ENCODE measurements at places on chromosomes 3 and 15.

GRCh38 chr3:17553080-17553479, 189.4 kb downstream of the TBC1D5 start:
- no peak for DNase-seq

DNA sequence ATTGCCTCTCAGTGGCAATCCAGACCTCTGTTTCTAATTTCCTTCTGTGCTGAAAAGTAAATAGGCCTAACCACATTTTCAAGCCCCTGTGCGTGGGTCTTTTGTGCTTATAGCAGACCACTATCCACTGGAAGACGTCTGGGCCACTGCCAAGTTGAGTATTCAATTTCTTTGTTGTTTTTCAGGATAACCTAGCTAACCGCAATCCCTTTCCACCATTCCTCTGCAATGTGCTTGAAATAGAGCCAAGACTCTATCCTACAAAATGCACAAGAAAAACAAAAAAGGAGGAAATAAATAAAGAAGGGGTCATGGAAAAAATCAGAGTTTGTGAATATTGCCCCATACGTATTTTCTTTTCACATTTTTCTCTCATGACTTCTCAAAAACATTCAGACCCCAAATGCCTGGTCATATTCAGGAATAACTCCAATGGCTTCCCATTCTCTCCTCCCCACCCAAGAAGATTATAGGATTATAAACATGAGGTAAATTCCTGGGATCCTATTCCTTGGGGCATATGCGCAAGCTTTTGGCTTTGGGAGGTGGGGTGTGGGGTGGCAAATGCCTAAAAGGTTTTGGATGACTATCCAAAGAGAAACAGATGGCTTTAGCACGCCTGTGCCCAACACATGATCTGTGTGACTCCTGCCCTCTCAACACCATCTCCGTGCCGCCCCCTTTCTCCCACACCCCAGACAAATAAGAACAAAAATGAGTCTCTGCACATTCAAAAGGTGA, 217.9 kb upstream of the THBS1 start:
- DNase-seq = no peak

GRCh38 chr3:188319569-188319968, 165.6 kb downstream of the LPP start:
- DNase-seq = no peak

DNA sequence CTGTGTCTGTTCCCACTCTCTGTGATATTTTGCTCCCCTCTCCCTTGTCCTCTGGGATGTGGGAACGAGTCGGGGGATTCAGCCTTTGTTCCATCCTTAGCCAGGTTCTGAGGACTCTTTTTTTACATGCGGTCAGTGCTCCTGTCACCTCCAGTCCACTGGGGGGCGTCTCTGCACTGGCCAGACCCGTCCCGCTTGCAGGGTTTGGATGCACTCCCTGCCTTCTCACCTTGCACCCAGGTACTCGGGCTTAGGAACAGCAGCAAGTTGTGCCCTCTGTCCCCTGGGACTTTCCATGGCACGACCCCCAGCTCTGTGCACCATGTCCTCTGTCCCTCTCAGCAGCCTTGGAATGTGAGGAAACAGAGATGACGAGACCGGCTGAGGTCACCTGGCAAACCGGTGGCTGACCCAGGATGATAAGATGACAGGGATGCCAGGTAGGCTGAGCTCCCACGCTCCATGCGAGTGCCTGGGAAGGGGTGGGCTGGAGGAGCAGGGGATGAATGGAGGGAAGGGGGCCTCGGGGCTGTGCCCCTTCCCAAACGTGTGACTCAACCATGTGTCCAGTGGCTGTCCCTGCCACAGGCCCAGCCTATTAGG, 27.3 kb upstream of the FGD5 start:
- peak; percentile 59 for DNase-seq

DNA sequence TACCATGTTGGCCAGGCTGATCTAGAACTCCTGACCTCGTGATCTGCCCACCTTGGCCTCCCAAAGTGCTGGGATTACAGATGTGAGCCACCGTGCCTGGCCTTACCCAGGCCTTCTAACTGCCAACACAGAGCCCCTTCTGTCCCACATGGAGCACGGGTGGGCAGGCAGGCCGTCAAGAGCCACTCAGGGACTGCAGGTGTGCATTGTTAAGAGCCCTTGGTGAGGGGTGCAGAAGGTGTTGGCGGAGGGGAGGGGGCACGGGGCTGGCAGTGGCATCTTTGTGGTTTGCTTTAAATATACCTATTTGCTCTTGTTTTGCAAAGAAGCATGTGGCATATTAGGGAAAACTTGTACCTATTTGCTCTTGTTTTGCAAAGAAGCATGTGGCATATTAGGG, 37.3 kb downstream of the SMAD6 start:
- DNase-seq = no peak

GRCh38 chr3:150449169-150449721, 41.1 kb downstream of the TSC22D2 start:
- peak; percentile 3 for DNase-seq

DNA sequence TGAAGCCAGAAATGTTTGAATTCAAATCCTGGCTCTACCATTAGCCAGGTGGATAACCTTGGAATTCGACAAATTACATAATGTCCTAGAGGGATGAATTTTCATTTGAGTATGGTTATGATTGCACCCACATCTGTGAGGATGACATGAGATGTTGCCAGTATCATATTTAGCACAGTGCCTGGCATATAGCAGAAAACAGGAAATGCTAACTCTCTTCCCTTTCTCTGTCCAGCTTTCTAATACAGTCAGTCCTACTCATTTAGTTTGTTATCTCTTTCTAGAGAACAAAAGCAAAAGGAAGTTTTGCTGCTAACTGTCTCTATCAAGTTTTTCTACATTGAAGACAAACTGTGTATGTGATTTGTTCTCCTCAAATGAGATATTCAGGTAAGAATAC, 231.7 kb downstream of the CPNE4 start:
- DNase-seq = no peak

DNA sequence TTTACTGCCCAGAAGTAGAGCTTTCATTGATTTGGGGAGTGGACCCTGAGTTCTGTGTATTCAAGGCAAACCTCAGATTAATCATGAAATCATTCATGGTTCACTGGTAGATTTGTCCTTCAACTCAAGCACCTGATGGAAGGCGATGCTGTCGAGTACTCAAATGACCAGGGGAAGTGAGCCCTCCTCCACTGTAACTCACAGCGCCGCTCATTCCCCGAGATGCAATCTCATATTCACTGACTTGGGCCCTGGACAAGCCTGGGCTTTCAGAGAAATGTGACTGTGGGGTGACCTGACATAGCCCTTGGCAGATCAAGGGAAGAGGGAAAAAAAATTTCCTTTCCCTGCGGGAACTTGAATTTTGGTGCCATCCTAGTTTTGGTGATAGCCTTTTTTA, 156.7 kb upstream of the BHLHE40 start:
- DNase-seq = no peak

- no peak for DNase-seq
Observed at GRCh38 chr15:88901508-88902220, 6.3 kb upstream of the HAPLN3 start.

GRCh38 chr3:140896997-140897396, 44.6 kb upstream of the SLC25A36 start:
- no peak for DNase-seq

DNA sequence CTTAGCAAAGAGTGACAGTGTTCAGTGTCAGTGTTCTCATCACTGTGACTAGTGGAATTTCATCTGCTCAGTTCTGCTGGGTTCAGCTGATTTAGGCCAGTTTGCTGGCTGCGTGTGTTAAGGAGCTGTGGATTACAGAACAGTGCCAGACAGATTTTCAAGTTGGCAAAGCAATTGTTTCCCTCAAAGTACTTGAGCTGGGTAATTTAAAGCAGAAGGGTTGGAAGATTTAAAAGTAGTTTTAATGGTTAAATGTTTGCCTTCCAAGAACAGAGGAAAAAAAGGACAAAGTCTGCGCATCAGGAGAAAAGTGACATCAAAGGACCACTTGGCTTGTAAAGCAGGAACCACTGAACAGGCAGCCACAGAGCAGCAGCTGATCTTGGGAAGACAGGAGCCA, 8.7 kb downstream of the ESYT3 start:
- no peak for DNase-seq

- no peak for DNase-seq
Observed at GRCh38 chr3:106381286-106381938, 512.6 kb upstream of the CBLB start.

- DNase-seq = no peak
Observed at GRCh38 chr15:40085266-40085665, 23.4 kb downstream of the BMF start.

DNA sequence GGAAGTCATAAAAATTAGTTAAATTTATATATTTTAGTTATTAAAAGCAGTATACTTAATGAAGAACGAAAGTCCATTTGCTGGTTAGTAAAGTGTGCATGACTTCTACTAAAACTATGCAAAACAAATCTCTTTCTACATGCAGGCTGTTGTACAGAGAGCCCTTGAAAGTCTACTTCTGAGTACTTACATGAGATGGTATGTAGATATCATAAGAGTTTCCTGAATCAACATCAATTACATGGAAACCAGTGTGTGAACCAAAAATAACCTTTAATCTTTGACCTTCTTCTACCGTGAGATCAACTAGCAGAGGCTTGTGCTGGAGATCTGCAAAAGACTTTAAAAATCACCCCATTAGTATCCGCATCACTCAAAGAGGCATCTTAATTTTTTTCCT, 42.1 kb upstream of the SLC2A2 start:
- DNase-seq = peak; percentile 9

- DNase-seq = no peak
Observed at GRCh38 chr3:72086042-72086742, 301.2 kb upstream of the PROK2 start.

GRCh38 chr3:124395584-124396338, 334.5 kb upstream of the UMPS start:
- DNase-seq = no peak

- DNase-seq = no peak
Observed at GRCh38 chr3:126306888-126307482, 50.2 kb downstream of the KLF15 start.

GRCh38 chr15:95912280-95912625, 418.2 kb upstream of the NR2F2 start:
- DNase-seq = no peak

DNA sequence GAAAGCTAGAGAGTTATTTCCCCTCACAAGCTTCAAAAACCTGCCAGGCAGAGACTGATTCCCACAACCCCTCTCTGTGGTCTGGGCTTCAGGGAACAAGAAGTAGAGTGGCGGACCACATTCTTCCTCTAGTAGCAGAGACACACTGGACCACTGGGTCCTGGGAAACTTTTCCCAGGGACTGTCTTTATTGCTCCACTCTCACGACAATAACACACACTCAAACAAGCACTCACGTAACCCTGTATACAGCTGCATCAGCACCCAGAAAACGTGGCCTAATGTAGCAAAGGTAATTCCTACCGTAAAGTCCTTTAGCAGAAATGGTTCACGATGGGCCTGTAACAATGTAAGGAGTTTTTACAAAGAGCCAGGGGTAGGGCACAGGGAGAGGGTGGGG, 27.6 kb downstream of the CPOX start:
- DNase-seq = no peak

GRCh38 chr3:184911570-184911969, 99.6 kb downstream of the VPS8 start:
- DNase-seq = no peak

DNA sequence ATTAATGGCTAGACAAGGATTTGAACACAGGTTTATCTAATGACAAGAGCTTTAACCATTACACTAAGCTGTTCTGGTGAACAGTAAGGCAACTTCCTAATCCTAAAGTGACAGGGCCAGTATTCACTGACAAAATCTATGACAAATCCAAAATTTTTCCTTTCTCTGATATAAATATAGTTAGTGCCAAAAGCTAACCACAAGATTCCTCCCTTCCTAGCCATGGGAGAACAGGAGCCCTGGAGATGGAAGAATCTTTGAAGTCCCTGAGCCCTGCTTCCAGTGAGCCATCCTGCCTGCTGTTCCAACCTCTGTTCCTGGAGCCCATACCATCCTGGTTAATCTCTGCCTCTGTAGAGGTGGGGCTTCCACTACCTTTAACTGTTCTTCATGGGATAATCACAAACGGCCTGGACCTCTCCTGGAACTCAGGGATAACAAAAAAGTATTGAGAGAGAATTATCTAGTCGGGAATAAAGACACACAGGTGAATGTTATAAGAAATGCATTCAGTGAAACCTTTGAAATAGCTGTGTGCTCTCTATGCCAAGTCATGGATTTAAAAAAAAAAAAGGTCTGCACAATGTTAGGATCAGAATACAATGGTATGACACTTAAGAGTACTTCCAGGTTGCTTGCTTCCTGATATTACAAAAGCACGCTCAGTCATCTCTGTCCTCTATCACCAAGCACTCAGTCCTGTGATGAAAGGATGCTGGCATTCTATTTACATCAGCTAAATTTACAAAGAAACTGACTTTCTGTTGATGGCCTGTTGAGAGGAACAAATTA, 235.8 kb downstream of the SUCLG2 start:
- DNase-seq = no peak

DNA sequence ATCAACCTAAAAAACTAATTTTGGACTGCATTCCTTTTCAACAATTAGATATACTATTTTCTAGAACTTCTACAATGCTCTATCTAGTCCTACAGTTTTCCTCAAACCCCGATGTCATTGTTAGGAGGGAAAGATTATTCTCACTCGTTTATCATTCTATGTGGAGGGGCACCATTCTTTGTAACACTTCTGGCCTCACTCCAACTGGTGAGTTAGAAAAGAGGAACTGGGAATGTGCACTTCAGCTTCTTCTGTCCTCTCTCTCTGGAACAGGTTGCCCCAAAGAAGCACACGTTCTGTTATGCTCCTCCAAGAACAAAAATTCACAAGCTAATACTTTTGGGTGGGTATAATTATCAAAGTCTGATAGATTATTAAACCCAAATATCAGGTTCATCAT, 137.9 kb downstream of the UACA start:
- no peak for DNase-seq

DNA sequence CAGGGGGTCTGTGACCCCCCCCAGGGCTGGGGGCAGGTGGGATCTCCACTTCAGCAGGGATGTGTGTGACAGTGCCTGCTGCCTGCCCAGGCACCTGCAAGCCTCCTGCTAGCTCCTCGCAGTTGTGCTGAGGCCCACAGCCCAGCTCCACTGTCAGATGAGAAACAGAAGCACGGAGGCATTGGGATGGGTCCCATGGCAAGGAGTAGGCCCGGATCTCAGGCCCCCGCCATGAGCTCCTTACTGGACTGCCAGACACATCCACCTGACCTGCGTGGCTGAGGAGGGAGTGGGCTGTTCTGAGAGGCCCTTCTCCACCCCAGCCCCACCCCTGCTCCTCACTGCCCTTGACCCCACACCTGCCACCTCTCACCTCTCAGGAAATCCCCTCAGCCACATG, 18.2 kb upstream of the SKOR1 start:
- DNase-seq = no peak

DNA sequence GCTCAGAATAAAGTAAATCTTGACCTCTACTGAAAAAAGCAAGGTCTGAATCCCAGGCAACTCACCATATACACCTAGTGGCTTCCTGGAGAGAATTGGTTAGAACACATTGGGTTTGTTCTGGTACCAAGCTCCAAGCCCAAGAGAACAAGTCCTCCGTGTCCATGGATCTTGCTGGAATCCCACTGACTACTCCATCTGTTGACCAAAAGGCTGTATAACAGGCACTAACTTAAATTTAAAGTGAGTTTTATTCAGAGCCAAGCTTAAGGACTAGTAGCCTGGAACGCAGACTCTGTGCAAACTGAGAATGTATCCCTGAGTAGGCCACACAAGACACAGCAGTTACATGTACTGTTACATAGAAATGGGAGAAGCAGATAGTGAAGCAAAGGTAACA, 342.1 kb upstream of the LRRC3B start:
- DNase-seq = peak; percentile 2
